ENCODE measurements at places on chromosomes 5 and 9. TPM values are rescaled to one million over a fixed set of nuclear protein-coding genes. Genes with fewer than 3 reads are reported as not detected.

DNA sequence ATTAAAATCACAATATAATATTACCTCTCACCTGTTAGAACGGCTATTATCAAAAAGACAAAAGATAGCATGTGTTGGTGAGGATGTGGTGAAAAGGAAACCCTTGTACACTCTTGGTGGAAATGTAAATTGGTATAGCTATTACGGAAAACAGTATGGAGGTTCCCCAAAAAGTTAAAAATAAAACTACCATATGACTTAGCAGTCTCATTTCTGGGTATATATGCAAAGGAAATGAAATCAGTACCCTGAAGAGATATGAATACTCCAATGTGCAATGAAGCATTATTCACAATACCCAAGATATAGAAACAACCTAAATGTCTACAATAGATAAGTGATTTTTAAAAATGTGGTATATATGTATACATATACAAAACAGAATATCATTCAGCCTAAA, 199.9 kb downstream of the SNX18 start:
- DNase-seq: no peak

DNA sequence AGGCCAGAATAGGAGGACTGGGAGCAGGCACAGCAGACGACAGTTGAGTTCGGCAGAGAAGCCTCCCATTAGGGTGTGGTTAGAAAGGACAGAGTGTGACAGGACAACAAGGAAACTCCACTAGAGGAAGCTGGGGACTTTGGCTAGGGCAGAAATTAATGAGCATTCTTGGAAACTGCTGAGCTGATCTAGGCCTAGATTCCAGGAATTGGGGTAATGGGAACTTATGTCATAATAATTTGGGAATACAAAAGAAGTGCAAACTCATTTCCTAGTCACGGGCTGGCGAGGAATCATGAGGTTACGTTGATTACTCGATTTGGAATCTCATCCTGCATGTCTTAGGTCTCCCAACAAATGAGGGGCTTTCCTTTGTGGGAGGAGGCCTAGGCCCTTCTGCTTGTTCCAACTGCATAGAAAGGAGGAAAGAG, 144.6 kb upstream of the RPS23 start:
- DNase-seq: no peak

ANKRD31 gene
- total RNA-seq: 0.72 TPM

- DNase-seq: no peak
These were observed 424.8 kb upstream of the SMC2 start for GRCh38 chr9:103669296-103669695.

BSPRY gene
- total RNA-seq: 33.9 TPM

GRCh38 chr5:83385812-83386211, 85.7 kb upstream of the VCAN start:
- no peak for DNase-seq

DNA sequence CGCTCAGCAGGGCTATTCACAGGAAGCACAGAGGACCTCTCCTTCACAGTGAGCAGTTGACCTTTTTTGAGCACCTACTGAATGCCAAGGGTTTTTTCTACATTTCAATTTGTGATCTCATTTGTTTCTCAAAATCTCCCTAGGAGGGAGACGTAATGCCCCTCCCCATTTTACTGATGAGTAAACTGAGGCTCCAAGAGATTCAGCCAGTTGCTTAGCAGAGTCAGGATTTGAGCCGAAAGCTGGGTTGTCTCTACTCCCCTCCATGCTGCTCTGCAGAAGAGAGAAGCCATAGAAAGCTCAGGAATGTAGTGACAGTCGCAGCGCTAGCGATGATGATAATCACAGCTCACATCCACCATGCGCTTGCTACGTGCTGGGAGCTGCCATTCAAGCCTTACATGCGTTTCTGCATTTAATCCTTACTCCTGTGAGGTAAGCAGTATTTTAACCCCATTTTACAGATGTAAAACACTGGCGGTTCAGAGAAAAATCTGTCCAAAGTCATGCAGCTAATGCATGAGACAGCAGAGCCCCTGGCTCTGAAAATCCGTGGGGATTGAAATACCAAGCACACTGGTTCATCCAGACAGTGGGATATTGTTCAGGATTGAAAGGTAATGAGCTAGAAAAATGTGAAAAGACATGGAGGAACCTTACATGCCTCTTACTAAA, 33.8 kb downstream of the ERGIC1 start:
- DNase-seq: no peak

- DNase-seq: no peak
These were observed 1532.8 kb upstream of the ACO1 start for GRCh38 chr9:30851600-30851999.

MGAT1 gene
- total RNA-seq: 96.6 TPM

NDST1 gene
- total RNA-seq: 76.5 TPM

- no peak for DNase-seq
These were observed 124.8 kb upstream of the RAD23B start for GRCh38 chr9:107158321-107158720.

GRCh38 chr9:77304543-77304942, 127.2 kb downstream of the VPS13A start:
- DNase-seq: no peak

DNA sequence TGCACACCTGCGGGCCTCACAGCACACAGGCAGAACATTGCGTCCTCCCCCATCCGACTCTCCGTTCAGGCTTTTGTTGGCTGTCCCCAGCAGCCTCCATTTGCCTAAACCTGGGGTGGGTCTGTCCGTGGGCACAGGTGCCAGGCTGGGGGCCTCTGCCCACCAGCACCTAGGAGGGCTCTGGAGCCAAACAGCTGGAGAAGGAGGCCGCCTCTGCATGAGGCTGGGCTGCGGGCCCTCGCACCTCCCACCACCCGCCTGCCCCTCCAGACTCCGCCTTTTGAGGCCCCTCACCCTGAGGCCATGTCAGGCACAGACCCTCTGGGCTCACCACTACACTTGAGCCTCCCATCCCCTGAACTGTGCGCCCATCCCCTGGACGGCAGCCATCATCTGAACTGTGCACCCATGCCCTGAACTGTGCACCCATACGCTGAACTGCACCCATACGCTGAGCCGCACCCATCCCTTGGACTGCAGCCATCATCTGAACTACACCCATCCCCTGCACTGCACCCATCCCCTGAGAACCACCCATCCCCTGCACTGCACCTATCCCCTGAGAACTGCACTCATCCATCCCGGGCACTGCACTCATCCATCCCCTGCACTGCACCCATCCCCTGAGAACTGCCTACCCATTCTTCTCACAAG, 98.0 kb upstream of the OTULINL start:
- DNase-seq: no peak

GRCh38 chr5:93723005-93723404, 18.4 kb downstream of the POU5F2 start:
- no peak for DNase-seq

- DNase-seq: no peak
These were observed 82.0 kb downstream of the ADGRV1 start for GRCh38 chr5:90640484-90641059.

GRCh38 chr9:5712651-5713390, 83.9 kb downstream of the RIC1 start:
- no peak for DNase-seq

- DNase-seq: no peak
These were observed 8.7 kb upstream of the PSMD5 start for GRCh38 chr9:120851449-120851848.

- DNase-seq: no peak
These were observed 23.9 kb downstream of the LARP1 start for GRCh38 chr5:154779105-154779504.

DNA sequence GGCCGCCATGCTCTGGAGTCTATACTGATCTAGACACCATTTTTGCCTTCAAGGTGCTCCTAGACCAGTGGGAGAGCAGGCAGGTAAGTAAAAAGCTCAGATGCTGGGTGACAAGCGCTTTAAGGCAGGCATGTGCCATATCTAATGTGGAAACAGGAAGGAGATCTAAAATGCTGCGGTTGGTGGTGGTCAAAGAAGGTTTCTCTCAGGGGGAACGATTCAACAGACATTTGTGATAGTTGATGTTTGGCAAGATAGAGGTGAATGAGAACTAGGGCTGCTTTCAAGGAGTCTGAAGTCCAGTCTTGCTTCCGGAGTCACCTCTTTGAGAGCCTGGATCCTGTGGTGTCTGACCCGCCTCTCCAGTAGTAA, 146.2 kb upstream of the KLF4 start:
- no peak for DNase-seq

DNA sequence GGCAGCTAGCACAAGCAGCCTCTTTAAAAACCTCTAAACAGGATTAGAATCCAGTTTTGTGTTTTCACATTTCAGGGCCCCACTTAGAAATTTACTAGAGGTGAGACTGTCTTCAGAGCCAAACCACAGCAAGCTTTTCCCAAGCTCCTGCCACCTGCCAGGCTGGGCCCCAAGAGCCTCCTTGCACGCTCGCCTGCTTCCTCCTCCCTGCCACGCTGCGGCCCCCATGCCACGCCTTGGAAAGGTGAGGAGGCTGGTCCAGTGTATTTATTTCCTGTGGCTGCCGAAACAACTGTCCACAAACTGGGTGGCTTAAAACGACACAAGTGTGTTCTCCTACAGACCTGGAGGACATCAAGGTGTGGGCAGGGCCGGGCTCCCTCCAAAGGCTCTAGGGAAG, 43.4 kb downstream of the NKX2-5 start:
- DNase-seq: no peak

- no peak for DNase-seq
These were observed 90.0 kb downstream of the ANKRD33B start for GRCh38 chr5:10653751-10654400.

DNA sequence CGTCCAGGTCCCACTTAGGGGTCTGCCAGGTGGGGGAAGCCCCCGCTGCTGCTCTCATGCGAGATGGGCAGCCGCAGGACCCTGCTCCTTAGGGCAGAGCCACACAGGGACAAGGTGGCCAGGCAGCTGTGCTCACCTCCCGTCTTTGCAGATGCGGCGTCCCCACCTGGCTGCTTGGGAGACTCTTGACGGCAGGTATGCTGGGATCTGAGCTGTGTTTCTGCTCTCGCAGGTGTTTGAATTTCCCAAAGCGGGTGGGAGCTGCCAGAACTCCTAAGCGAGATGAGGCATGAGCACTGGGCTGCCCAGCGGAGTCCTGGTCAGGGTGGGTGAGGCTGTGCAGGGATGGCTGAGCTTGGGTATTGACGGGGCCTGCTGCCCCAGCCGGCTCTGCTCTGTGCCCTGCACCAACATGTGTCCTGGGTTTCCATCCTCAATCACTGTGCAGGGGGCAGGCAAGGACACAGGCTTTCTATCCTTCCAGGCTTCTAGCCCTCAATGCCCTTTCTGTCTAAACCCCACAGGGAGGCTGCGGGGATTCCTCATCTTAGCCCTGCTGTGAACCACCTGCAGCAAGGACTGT, 151.4 kb downstream of the ICE1 start:
- no peak for DNase-seq

MPDZ gene
- total RNA-seq: 4.5 TPM

- no peak for DNase-seq
These were observed 158.9 kb downstream of the APBA1 start for GRCh38 chr9:69513141-69513820.

DNA sequence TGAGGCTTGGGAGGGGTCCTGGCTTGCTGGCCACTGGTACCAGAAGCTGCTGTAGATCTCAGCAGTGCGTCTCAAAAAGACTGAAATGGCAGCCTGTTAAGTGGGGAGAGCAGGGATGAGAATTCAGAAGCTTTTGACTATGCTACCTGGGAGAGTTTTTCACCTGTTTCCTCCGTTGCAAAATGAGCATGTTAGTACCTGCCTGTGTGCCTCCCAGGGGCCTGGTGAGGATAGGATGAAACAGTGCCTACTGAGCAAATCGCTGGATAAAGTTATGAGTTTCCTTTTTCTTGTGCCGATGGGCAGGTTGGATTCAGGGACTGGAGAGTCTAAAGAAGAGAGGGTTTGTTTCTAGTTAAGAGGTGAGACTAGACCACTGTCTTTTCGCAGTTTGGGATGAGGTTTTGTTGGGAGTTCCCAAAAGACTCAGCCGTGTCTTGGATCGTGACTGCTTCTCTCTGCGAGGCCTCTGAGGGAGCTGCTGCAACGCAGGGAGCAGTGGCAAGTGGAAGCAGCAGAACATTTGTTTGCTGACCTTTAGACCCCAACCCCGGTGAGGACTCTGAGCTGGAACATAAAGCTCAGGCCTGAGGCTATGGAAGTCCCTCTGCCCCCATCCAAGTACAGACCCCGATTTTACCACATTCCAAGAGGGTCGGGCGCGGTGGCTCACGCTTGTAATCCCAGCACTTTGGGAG, 1.4 kb downstream of the RALGPS1 start:
- no peak for DNase-seq

TSSK1B gene
- 0.15 TPM for total RNA-seq

DNA sequence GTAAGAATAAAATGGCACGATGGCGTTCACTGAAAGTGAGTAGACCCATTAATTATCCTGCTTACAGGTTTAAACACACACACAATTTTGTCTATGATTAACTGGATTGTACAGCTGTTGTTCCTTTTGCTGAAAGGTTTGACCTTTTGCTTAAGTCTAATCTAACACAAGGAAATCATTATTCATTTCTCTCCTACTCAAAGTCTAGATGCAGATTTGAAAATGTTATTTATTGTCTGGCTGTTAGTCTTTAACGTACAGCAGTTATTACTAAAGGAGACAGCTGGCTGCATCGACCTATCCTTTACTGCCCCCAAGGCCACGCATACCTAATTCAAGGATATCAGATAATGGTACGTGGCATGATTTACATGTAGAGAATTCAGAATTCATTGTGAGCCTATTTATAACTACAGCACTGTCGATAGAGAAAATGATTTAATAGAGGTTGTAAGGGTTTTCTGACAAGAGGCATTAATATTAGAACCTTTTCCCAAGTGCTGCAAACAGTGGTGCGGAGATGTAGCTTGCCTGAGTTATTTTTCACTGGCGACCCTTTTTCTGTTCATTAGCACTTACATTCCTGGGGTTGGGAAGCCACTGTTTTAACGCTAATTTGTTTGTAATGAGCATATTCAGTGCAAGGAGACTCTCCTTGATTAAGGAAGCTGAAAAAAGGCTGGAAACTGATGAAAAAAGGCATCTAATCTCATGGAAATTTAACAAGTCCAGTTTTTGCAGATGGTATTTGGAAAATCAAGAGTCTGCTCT, 368.4 kb upstream of the GRAMD2B start:
- DNase-seq: no peak

- DNase-seq: no peak
These were observed 56.2 kb downstream of the FOCAD start for GRCh38 chr9:20740304-20740703.

DNA sequence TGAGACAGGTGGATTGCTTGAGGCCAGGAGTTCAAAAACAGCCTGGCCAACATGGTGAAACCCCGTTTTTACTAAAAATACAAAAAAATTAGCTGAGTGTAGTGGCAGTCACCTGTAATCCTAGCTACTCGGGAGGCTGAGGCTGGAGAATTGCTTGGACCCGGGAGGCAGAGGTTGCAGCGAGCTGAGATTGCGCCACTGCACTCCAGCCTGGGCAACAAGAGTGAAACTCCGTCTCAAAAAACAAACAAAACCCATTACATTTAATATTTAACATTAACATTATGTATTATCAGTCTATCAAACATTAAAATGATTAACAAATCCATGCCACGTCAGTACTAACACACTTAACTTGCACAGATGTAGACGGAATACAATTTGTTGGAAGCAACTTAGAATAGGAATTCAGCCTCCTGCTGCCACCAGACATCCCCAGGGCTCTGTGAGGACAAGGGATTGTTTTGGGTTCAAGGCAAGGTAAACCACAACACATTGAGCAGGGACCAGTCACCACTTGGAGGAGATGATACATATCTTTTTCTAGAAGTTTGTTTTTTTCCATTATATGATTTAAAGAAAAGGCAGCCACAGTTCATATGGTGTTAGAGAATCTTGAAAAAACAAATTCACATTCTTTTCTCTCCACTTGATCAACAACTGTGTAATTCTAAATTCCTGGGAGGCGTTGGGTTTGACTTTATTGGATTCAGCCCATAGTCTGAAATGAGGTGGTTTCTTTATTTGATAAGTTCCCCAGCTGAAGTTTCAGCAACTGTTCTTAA, 104.1 kb upstream of the BASP1 start:
- DNase-seq: no peak
